ENCODE measurements at places on chromosomes 12 and 14. TPM values are rescaled to one million over a fixed set of nuclear protein-coding genes. Genes with fewer than 3 reads are reported as not detected.

ADCY4 gene
- total RNA-seq, result 9.9 TPM

LRIG3 gene
- 80.9 TPM for total RNA-seq

MYH6 gene
- 2.1 TPM for total RNA-seq

DLK1 gene
- total RNA-seq, result 283 TPM

GPR68 gene
- total RNA-seq, result 0.52 TPM

RBP5 gene
- total RNA-seq, result not detected

RPGRIP1 gene
- not detected for total RNA-seq

RASAL1 gene
- total RNA-seq, result not detected

CD163 gene
- 23.0 TPM for total RNA-seq

GLS2 gene
- not detected for total RNA-seq

OASL gene
- not detected for total RNA-seq

R3HDM2 gene
- total RNA-seq, result 9.9 TPM

TSPAN11 gene
- total RNA-seq, result 7.3 TPM

CCDC38 gene
- total RNA-seq, result not detected

TMEM132C gene
- total RNA-seq, result 3.7 TPM

GLTP gene
- 18.3 TPM for total RNA-seq

CD27 gene
- total RNA-seq, result not detected

POU6F1 gene
- total RNA-seq, result 2.6 TPM

PAWR gene
- total RNA-seq, result 8.4 TPM

CLEC1A gene
- 1.0 TPM for total RNA-seq

ZFYVE26 gene
- 21.9 TPM for total RNA-seq

TAS2R31 gene
- 8.9 TPM for total RNA-seq

ITGB7 gene
- 1.6 TPM for total RNA-seq

CLEC4D gene
- total RNA-seq, result under 0.01 TPM

ZBTB39 gene
- 5.7 TPM for total RNA-seq

GARIN6 gene
- total RNA-seq, result not detected

ADCY6 gene
- 37.6 TPM for total RNA-seq

GDF11 gene
- total RNA-seq, result 3.1 TPM

RPL10L gene
- total RNA-seq, result not detected

NOS1 gene
- total RNA-seq, result 0.52 TPM

KLRF1 gene
- not detected for total RNA-seq

SMIM41 gene
- total RNA-seq, result not detected

GLT8D2 gene
- total RNA-seq, result 36.5 TPM

KERA gene
- total RNA-seq, result 56.4 TPM

ERP27 gene
- total RNA-seq, result not detected

SLC6A15 gene
- total RNA-seq, result 0.52 TPM

TAS2R9 gene
- 0.52 TPM for total RNA-seq

CFAP54 gene
- total RNA-seq, result 2.1 TPM

AGAP2 gene
- total RNA-seq, result 2.1 TPM

SLCO1B1 gene
- total RNA-seq, result not detected

DAO gene
- not detected for total RNA-seq

FAM181A gene
- total RNA-seq, result not detected

ADGRD1 gene
- total RNA-seq, result 7.8 TPM

POTEM gene
- total RNA-seq, result not detected

TTC9 gene
- 1.0 TPM for total RNA-seq

CKB gene
- total RNA-seq, result 64.7 TPM

PGAM5 gene
- total RNA-seq, result 16.7 TPM

CLEC6A gene
- total RNA-seq, result under 0.01 TPM

TMTC1 gene
- 37.6 TPM for total RNA-seq

C14orf119 gene
- total RNA-seq, result 24.5 TPM

ANO4 gene
- total RNA-seq, result 0.52 TPM

OTUB2 gene
- total RNA-seq, result 1.0 TPM

KRT77 gene
- total RNA-seq, result not detected

RTL1 gene
- 9.4 TPM for total RNA-seq

Measured in skeletal muscle tissue (tissue), 5 donors.